CD4-positive, alpha-beta T cell treated with Interleukin-10 for 1 hour (primary cell): ENCODE measurements at places on chromosomes 3 and 15.

DNA sequence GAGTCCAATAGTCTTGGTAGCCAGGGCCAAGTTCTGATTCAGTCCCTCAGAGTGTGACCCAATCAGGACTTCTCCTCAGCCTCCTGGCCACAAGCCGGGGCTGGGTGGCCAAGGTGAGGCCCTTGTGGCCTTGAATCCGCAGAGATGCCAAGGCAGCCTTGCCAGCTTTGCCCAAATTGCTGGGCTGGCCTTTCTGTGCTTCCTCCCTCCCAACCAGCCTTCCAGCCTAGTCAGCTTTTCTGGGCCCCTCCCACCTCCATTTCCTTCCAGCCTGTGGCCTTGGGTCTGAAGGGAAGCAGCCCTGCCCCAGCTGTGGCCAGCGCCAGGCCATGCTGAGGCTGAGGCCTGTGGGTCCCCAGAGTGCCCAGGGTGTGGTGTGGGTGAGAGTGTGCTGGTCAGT, 34.3 kb upstream of the ANKDD1A start:
- no peak for DNase-seq

- DNase-seq: no peak
Observed at GRCh38 chr3:155949453-155950217, 79.2 kb downstream of the GMPS start.

- no peak for DNase-seq
Observed at GRCh38 chr15:89829616-89830440, 15.2 kb upstream of the ANPEP start.

GRCh38 chr3:54120657-54121413, 1.5 kb upstream of the CACNA2D3 start:
- no peak for DNase-seq

DNA sequence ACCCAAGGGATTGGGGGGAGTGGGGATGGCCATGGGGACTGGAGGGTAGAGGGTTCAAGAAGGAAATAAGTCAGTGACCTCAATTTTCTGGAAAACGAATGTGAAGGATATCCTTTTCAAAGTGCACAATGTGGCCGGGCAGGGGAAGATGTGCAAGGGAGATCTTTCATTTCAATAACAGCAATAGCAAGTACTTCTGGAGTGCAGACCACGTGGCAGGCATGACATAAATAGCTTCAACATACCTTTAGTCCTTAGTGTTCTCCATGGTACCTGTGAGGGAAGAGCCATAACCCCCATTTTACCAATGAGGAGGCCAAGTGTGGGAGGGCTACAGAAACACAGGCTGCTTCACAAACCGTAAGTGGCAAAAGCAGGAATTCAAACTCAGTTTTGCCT, 138.7 kb downstream of the FOXP1 start:
- no peak for DNase-seq

- no peak for DNase-seq
Observed at GRCh38 chr3:37709946-37710640, 151.6 kb upstream of the CTDSPL start.
